Dermis microvascular lymphatic vessel endothelial cell (primary cell): ENCODE measurements at places on chromosomes 1 and 21. TPM values are rescaled to one million over a fixed set of nuclear protein-coding genes. Genes with fewer than 3 reads are reported as not detected.
A peak's percentile ranks its signal among the peaks of the same experiment; 100 is the strongest.

DNA sequence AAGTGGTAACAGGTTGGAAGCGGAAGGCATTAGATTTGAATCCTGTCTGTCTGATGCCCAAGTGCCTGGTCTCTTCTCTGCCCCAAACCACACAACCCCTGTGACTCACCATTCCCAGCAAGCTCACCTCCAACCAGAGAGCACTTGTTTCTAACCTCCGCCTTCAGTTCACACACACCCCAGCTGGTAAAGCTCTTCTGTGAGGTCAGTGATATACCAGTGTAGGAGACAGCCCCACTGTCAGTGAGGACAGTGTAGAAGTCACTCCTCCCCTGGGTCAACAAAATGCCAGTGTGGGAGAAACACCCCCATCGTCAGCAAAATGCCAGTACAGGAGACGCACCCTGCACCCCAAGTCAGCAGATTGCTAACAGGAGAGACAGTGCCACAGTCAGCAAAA, 2.6 kb downstream of the RIMS3 start:
- DNase-seq = no peak

DNA sequence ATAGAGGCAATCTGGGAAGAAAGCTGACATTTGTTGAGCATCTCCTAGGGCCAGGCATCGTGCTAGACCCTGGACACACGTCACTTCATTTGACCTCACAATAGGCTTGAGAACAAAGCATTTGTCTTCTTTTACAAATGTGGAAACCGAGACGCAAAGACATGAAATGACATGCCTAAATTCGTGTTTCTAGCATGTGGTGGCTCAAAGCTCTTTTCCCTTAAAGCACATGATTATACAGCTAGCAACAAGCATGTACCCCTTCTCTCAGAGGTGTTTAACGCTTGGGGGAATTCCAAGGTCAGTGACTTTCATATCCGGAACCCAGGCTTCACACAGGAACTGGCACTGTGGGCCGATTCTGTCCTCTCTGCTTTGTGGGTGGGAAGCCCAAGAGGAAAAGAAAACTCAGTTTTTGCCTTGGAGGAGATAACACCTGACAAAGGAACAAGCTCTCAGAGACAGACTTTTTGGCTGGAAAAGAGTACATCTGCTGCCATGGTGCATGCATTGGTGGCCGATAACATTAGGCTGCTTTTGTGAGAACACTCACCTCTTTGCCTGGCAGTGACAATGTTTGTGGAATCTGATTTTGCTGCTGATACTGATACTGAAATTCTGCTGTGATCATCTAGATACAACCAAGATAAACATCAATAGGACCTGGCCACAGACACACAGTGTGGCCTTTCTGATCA, 15.4 kb upstream of the CD2 start:
- DNase-seq = no peak

GRCh38 chr1:223628233-223629125, 37.0 kb downstream of the CAPN8 start:
- no peak for DNase-seq

The SPRR2A gene
- total RNA-seq = not detected in 2 replicates

The LAMC1 gene
- 337 and 395 TPM in 2 replicates for total RNA-seq

- DNase-seq = no peak
These were observed 292.1 kb upstream of the VAMP3 start for GRCh38 chr1:7478809-7479499.

The WNT9A gene
- total RNA-seq = 0.64 and 0.76 TPM in 2 replicates

- no peak for DNase-seq
These were observed 108.1 kb upstream of the CSF3R start for GRCh38 chr1:36590771-36591170.

DNA sequence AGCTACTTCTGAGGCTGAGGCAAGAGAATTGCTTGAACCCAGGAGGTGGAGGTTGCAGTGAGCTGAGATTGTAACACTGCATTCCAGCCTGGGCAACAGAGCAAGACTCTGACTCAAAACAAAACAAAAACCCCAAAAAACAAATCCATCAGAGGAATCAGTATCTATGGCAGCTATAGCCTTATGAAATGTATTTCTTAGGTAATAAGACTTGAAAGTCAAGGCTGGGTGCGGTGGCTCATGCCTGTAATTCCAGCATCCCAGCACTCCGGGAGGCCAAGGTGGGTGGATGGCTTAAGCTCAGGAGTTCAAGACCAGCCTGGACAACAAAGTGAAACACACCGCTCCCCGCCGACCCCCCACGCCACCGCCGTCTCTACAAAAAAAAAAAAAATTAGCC, 31.1 kb upstream of the EYA3 start:
- DNase-seq = no peak

The TCP10L gene
- total RNA-seq = under 0.01 and 0.26 TPM in 2 replicates

DNA sequence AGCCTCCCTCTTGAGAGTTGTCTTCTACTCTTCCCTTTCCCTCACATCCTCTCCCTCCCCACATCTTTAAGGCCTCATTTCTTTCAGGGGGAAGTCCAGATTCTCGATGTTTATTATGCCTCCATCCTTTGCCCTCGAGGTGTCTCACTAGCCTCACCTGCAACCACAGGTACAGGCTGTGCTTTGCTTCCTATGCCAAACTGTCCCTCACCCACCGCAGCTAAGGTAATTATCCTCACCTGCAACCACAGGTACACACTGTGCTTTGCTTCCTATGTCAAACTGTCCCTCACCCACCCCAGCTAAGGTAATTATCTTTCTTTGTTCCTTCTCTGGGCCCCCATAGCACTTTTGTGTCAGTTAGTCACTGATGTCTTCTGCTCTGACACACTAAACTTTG, 328.1 kb upstream of the SNX7 start:
- no peak for DNase-seq

The LCE2B gene
- not detected in 2 replicates for total RNA-seq

The PROK1 gene
- total RNA-seq = not detected in 2 replicates

The FMO4 gene
- total RNA-seq = 0.51 and 0.63 TPM in 2 replicates

DNA sequence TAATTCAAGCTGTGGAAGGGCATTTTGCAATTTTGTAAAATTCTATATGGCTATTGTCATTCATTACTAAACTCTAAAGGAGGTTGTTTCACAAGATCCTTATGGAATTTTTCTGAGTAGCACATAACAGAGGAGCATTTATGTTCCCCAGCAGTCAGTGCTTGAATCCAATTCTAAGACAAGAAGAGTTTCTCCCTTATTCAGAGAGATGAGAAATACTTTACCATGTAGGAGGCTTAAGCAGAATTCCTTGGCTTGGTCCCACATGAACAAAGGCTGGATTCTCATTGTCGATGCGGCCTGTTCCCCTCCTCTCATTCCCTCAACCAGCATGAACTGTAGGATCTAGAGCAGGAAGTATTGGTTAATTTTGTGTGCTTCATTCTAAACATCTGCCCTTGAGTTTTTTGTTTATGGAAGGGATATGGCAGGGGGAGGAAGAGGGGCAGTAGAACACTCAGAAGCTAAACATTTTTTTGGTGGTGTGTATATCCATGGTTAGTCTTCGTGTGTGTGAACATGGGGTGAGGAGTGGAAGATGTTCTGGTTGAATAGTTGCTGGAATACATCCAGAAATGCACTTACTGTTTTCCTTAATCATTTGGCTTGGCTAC, 74.3 kb downstream of the LAMC1 start:
- DNase-seq = no peak

DNA sequence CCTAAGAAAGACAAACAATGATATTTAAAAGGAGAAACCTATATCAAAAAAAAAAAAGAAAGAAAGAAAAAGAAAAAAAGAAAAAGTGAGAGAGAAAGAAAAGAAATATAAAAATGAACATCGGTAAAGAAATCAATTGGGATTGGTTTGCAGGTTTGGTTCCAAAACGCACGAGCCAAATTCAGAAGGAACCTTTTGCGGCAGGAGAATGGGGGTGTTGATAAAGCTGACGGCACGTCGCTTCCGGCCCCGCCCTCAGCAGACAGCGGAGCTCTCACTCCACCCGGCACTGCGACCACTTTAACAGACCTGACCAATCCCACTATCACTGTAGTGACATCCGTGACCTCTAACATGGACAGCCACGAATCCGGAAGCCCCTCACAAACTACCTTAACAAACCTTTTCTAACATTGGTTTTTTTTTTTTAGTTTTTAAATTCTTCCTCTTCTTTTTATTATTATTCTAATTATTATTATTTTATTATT, 11.7 kb downstream of the LHX9 start:
- no peak for DNase-seq

- peak; percentile 79 for DNase-seq
These were observed 107.5 kb upstream of the HOOK1 start for GRCh38 chr1:59707178-59707791.
